HFFc6 (cell line): ENCODE measurements at places on chromosomes 16 and 17.

GRCh38 chr17:41919165-41919817, 540 bp upstream of the ACLY start:
- peak overlapping the region; percentile 69 for H3K27ac ChIP-seq
- H3K4me3 ChIP-seq: peak overlapping the region; percentile 97
- peaks cover 3% of the 10 kb centered on the region for H3K27me3 ChIP-seq
- H3K36me3 ChIP-seq: peaks cover 22% of the 10 kb centered on the region
- peaks cover 40% of the 10 kb centered on the region for H3K4me1 ChIP-seq
- DNase-seq: no peak

- H3K27me3 ChIP-seq: peaks cover 2% of the 10 kb centered on the region; the same call in 1 of the 2 replicates
- no peak for DNase-seq
- H3K4me3 ChIP-seq: no peak overlapping the region
Observed at GRCh38 chr16:12011565-12011964, 35.0 kb downstream of the SNX29 start.

GRCh38 chr17:48236681-48237134, 129.1 kb downstream of the SNX11 start:
- H3K36me3 ChIP-seq: no peaks in the 10 kb centered on the region
- H3K27me3 ChIP-seq: peaks cover 5% of the 10 kb centered on the region
- no peak overlapping the region for H3K4me3 ChIP-seq
- no peak overlapping the region for H3K27ac ChIP-seq
- DNase-seq: peak; percentile 53
- peaks cover 41% of the 10 kb centered on the region for H3K4me1 ChIP-seq

- no peak for DNase-seq
- 0 out of 2 replicates have a peak, but pooled peaks cover 13% of the 10 kb centered on the region for H3K4me1 ChIP-seq
- H3K4me3 ChIP-seq: no peak overlapping the region
Observed at GRCh38 chr17:28853295-28853694, 1.5 kb upstream of the ERAL1 start.

GRCh38 chr17:56108811-56109284, 44.4 kb upstream of the ANKFN1 start:
- peaks cover 23% of the 10 kb centered on the region for H3K27me3 ChIP-seq
- DNase-seq: no peak
- H3K4me1 ChIP-seq: peaks cover 23% of the 10 kb centered on the region
- no peak overlapping the region for H3K27ac ChIP-seq
- H3K36me3 ChIP-seq: no peaks in the 10 kb centered on the region

DNA sequence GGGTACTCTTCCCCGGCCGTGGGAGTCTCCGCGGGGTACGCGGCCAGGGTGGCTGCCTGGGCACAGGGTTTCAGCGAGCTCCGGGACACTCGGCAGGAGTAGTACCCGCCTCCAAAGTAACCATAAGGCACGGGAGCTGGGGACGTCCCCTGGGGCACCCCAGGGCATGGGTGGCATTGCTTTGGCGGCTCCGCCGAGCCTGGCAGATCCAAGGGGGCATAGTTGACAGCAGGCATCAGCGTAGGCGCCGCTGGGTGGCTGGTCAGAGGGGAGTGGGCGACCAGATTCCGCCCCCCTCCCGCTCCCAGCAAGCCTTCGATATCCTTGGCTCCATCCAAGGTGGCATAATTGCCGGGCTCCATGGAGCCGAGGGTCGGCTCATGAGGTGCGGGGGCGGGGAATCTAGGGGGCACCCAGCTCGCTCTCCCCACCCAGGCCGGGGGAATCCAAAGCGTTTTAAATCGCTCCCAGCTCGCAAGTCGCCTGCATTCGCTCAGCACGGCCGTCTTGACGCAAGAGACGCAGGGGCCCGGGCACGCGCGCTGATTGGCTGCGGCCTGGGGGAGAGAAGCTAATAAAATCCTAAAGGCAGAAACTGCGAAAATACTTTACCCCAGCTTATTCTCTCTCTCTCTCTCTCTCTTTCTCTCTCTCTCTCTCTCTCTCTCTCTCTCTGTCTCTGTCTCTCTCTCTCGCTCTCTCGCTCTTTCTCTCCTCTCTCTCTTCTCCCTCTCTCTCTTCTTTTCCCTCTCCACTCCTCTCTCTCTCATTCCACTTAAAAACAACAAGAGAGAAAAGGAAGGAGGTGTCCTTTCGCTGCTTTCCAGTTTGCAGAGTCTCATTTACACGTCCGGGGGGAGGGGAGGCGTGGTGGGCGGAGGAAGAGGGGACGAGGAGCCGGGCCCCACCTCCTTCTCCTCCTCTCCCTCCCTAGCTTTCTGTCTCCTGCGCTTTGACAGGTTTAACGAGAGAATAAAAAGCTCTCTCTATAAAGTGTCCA, at the start of gene HOXB13:
Gene HOXB13, minus strand, starts transcription at position 519 of the 1,000 bp plus-strand sequence. Its CDS starts 157 bp downstream, at position 362.
- DNase-seq: no peak
- peaks cover 22% of the 10 kb centered on the region for H3K4me1 ChIP-seq
- peaks cover 87% of the 10 kb centered on the region for H3K27me3 ChIP-seq
- H3K27ac ChIP-seq: no peak within 1 kb of the TSS

DNA sequence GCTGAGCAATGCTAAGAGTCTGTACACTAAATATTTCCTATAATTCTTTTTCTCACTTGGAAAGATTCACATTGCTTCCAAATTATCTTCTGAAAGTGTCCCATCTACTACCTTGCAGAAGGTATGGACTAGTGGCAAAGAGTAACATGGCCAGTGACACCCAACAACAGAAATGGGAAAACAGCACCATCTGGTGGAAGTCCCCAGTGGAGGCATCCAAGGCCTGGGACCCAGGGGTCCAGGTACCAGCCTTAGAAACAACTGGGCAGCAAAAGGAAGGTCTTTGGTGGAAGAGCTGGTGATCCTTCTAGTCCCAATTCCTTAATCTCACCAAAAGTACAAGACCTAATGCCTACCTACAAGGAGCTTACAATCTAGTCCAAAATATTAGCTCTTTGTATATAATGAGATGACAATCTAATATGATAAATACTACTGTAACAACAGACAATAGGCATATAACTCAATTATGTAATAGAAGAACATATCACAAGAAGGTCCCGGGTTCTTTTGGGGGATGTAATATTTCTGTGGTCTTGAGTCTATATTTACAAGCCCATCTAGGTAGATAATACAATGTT, 55.3 kb downstream of the SKAP1 start:
- no peaks in the 10 kb centered on the region for H3K4me1 ChIP-seq
- no peak overlapping the region for H3K27ac ChIP-seq
- no peak overlapping the region for H3K4me3 ChIP-seq
